Activated T-helper 9 cell treated with anti-CD3 and anti-CD28 coated beads, Interleukin-2, amount 50 U/mL, for 16 hours (primary cell): ENCODE measurements at places on chromosomes 5 and 9.

DNA sequence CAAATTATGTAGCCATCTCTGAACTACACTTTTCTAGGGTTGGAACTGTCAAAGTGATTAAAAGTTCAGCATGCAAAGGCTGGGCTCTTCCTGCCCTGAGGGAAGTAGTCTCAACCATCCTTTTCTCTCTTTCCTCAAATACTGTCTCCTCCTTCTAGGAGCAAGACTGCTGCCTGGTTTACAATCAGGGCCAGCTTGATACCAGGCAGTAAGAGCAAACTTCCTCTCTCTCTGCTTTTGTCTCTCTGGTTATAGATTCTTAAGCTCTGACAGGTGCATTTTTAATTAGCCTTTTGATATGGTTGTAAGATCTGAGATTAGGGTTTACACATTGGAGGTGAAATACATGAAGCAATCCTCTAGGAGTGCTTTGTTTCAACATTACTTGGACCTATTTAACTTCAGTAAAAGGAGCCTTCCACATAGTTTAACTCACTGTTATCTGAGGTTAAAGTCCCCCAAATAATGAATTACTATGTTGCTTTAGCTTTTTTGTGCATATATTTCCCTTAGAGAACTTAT lies 436.1 kb downstream of the SPATA31D1 start:
- no peak for DNase-seq

DNA sequence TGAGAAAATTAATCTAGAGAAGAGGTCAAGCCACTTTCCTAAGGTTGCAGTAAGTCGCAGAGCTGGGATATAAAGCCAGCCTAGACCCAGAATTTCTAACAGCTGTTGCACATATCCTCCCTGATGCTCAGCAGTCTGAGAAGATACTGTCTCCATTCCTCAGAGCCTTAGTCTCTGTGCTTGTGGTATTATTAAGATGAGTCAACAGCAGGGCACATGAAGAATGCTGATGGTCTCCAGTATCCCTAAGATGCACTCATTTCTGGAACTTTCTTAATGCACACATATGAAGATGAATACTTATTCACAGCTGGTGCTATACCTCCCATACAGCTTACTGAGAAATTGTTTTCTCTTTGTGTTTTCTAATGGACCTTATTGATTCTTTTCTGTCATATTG lies 32.5 kb downstream of the SGCD start:
- DNase-seq, result no peak

DNA sequence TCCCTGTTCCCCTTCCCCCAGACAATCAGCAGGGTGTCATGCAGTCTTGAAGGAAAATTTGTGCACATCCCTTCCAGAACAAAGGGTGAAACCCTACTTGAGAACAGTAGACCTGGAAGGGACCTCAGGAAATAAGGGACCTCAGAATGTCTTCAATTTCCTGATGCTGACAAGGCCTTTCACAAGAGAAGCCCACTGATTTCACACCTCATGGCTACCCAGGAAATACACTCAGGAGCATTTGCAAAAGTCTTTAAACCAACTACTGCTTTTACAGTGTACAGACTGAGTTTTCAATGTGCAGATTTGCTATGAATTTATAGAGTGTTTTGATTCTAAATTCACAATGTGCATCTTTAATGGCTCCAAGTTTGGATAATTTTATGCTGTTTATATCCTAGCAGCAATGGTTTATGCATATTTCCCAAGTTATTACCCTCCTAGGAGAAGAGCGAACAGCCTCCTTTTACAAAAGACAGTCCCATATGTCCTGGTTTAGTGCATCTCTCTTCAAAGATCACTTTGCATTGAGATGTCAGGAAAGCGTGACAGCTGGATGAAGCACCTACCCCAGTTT lies 74.8 kb downstream of the GALNT10 start:
- DNase-seq, result no peak

- no peak for DNase-seq
Measured at GRCh38 chr9:92780206-92780605, 15.6 kb upstream of the BICD2 start.

- no peak for DNase-seq
Measured at GRCh38 chr9:84136119-84136868, 155.7 kb downstream of the RMI1 start.

DNA sequence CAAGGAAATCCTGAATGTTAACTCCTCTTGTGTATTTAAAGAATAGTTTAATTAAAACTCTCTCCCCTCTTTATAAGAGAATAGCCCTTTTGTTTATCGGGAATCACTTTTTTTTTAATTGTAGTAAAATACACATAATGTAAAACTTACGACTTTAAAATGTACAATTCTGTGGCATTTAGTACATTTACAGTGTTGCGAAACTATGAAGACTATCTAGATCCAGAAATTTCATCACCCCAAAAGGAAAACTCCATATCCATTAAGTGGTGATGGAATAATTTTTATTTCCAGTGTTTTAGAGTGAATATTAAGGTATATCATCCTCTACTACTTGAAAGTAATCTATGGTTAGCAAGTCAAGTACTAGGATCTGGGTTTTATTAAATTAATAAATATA lies 36.8 kb downstream of the KDM3B start:
- no peak for DNase-seq

GRCh38 chr5:42949348-42950115 lies 90.6 kb downstream of the ANXA2R start:
- peak; percentile 33 for DNase-seq

DNA sequence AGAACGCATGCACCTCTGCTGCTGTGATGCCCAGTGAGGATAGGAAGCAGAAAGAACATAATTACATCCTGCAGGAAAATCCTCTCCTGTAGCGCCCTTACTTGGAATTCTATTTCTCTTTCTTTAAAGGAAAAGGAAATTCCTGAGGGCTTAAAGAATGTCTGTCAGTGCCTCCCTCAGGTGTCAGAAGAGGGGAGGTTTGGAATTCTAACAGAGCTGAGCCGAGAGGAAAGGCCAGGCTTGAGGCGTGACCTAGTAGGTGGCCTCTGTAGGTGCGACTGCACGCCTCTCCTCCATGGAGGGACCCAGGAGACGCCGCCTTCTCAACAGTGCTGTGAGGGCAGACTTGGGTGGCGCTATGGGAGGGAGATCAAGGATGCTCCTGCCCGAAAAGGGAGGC lies 55.9 kb upstream of the ERCC6L2 start:
- no peak for DNase-seq

DNA sequence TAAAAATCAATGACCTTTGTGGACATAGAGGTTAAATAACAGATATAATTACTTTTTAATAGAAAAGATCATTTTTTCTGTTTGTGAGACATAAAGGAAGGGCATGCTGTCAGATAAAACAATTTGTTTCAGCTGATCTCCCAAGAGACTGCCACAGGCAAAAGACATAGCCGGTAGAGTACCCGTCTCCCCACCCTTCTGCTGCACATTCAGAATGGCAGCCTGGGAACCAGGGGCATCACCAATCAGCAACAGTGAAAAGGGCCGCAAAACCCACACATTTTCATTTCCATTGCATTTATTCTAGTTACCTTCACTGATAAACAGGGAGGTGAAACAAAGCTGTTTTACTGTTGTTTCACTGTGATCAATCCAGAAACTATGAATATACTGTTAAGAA lies 357.7 kb downstream of the ARRDC3 start:
- DNase-seq, result no peak

DNA sequence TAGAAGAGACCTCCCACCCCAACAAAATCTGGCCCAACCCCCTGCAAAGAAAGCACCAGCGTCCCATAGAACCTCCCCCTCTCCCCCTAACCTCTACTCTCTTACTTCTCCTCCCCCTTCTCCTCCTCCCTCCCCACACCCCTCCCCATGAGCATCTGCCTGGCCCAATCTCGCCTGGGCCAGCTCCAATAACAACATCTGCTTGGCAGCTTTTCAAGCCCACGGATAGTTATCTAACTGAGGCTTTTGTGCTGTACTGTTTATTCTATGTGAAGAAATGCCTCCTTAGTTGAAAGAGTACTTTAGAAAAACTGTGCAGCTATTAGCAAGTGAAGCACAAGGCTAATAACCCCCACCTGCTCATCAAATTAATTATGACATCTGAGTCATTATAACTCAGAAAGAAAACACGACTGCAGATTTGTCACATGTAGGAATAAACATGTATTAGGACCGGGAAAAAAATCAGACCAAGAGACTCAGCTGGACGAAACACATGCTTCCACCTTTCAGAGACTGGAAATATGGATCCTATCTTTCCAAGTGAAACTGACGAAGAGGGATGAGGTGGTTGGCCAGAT lies 42.8 kb downstream of the NFIB start:
- DNase-seq, result no peak
